Calu3 (cell line): ENCODE measurements at places on chromosomes 7 and 10. TPM values are rescaled to one million over a fixed set of nuclear protein-coding genes. Genes with fewer than 3 reads are reported as not detected.

- DNase-seq = no peak
- no peaks in the 10 kb centered on the region for H3K27me3 ChIP-seq
- no peak overlapping the region for H3K27ac ChIP-seq
- no peaks in the 10 kb centered on the region for H3K4me1 ChIP-seq
Observed at GRCh38 chr7:136134503-136134902, 157.3 kb upstream of the MTPN start.

Gene GSTO1
- 59.2 and 61.5 TPM in 2 replicates for total RNA-seq

Gene SPACDR
- 4.5 and 9.1 TPM in 2 replicates for total RNA-seq

- no peaks in the 10 kb centered on the region for H3K27me3 ChIP-seq
- H3K4me3 ChIP-seq = no peak overlapping the region
- H3K27ac ChIP-seq = no peak overlapping the region
- no peaks in the 10 kb centered on the region for H3K4me1 ChIP-seq
- DNase-seq = no peak
Observed at GRCh38 chr10:58826694-58827093, 314.0 kb downstream of the BICC1 start.

Gene NRCAM
- total RNA-seq = 11.1 and 15.0 TPM in 2 replicates

GRCh38 chr7:111734954-111735660, 172.8 kb upstream of the IMMP2L start:
- H3K36me3 ChIP-seq = no peaks in the 10 kb centered on the region
- H3K27me3 ChIP-seq = no peaks in the 10 kb centered on the region
- no peak for DNase-seq
- H3K27ac ChIP-seq = no peak overlapping the region
- H3K4me3 ChIP-seq = no peak overlapping the region
- peaks cover 11% of the 10 kb centered on the region for H3K4me1 ChIP-seq

GRCh38 chr10:35005868-35006267, 84.3 kb downstream of the CUL2 start:
- H3K27me3 ChIP-seq = no peaks in the 10 kb centered on the region
- DNase-seq = no peak
- no peak overlapping the region for H3K4me3 ChIP-seq
- peaks cover 5% of the 10 kb centered on the region for H3K36me3 ChIP-seq

Gene MDFIC
- total RNA-seq = 12.5 and 13.0 TPM in 2 replicates

- no peak overlapping the region for H3K4me3 ChIP-seq
- no peak for DNase-seq
- no peak overlapping the region for H3K27ac ChIP-seq
- H3K27me3 ChIP-seq = no peaks in the 10 kb centered on the region
- H3K36me3 ChIP-seq = no peaks in the 10 kb centered on the region
Observed at GRCh38 chr10:75852851-75853484, 421.5 kb downstream of the LRMDA start.

DNA sequence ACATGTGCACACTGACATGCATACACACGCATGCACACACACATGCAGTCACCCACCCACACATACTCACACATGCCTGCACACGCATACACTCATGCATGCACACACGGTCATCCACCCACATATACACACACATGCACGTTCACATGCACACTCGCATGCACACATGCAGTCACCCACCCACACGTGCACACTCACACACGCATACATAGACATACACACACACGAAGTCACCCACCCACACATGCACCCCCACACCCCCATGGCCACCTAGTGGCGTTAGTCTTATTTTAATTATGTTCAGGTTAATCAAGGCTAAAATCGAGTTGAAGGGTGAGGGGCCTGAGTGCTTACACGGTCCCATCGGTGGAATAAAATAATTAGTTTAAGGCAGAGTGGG, 96.8 kb downstream of the DNAJB6 start:
- H3K27me3 ChIP-seq = no peaks in the 10 kb centered on the region
- H3K4me1 ChIP-seq = no peaks in the 10 kb centered on the region
- peak overlapping the region; percentile 70 for H3K27ac ChIP-seq
- H3K36me3 ChIP-seq = peaks cover 6% of the 10 kb centered on the region

Gene EMX2
- total RNA-seq = not detected in 2 replicates
